ENCODE measurements at places on chromosomes 7 and 10.

DNA sequence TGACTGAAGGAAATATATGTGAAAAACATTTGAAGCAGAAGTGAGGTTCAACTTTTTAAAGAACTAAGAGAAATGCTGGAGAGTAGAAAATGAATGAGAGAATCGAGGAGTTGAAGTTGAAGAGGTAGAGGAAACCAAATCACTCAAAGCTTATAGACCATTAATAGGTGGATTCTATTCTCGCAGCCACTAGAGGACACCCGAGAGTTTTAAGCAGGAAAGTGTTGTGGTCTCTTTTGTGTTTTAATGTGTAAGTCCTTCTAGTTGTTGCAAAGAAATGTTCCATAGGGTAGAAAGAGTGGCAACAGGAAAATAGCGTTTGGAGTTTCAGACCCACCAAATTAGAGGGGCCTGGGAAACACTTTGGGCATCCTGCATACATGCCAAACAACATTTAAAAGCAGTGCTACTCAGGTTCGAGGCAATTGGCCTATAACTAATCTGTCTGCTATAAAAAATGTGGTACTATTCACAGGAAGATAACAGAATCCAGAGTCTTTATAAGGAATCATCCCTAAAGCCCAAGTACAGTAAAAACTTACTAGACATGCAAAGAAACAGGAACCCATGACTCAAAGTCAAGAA lies 75.3 kb upstream of the TAS2R16 start:
- no peak for DNase-seq

GRCh38 chr7:36019538-36019937 lies 133.5 kb upstream of the EEPD1 start:
- no peak for DNase-seq

GRCh38 chr10:75048669-75049098 lies 62.8 kb upstream of the SAMD8 start:
- DNase-seq = no peak

GRCh38 chr7:257647-257992 lies 32.4 kb upstream of the FOXL3 start:
- no peak for DNase-seq

DNA sequence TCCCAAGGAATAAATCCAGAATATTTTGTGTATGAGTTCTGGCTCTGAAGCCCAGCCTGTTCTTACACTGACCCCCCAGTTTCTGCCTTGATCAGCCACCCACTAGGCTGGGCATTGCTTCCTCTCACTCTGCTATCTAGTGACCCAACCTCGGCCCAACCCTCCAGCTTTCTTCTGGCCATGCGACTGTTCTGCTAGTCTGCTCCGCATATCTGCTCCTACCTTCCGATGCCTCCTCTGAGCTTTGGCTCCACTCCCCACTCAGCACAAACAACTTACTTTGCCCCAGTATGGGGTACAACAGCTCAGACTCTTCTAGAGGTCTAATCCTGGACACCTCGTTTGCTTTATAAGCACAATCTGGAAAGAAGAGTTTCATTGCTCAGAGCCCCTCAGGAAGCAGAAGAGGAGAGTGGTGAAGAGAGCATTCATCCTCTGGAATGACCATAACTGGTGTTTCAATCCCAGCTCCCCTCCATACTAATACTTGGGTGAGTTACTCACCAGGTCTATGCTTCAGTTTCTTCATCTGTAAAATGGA lies 99.6 kb downstream of the NPSR1 start:
- no peak for DNase-seq

DNA sequence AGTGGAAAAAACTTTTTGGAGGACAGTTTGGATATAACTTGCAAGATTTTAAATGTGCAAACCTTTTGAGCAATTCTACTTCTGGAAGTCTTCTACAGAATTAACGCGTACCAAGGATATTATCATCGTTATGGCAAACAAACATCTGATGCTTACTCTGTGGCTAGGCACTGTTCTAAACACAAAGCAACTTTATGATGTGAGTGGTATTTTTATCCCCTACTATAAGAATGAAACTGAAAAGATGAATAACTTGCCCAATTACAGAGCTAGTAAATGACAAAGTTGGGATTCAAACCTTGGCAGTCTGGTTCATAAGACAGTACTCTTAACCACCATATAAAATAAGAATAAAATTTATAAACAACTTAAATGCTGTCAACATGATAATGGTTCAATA lies 15.8 kb downstream of the ASZ1 start:
- DNase-seq = no peak

GRCh38 chr10:91103384-91104192 lies 116.9 kb upstream of the PCGF5 start:
- DNase-seq = peak; percentile 11

- DNase-seq = no peak
Measured at GRCh38 chr10:101241840-101242707, 12.8 kb upstream of the LBX1 start.

DNA sequence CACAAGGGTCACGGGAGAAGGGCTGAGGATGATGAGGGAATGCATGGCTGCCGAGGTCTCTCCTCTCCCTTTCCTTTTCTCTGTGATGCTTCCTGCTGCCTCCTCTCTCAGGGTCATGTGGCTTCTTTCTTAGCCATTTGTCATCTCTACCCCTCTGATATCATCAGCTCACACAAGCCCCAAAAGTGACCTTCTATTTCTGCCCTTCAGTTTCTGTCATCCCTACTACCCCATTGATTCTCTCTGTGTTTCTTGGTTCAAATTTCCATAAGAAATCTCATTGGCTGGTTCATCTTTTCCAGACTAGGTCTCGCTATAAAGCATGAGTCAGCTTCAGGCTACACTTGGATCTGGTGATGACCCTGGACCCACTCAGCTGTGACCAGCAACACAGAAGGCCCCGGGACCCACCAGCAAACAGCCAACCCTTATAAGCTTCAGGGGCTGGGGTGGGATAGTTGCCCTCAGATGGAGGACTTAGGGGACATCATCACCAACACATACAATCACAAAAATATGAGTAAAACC lies 284.3 kb downstream of the SKAP2 start:
- no peak for DNase-seq
